ENCODE measurements at places on chromosomes 6 and 20.
A peak's percentile ranks its signal among the peaks of the same experiment; 100 is the strongest.

- DNase-seq: peak; percentile 95
These were observed 35.3 kb downstream of the FOXP4 start for GRCh38 chr6:41581381-41581991.

DNA sequence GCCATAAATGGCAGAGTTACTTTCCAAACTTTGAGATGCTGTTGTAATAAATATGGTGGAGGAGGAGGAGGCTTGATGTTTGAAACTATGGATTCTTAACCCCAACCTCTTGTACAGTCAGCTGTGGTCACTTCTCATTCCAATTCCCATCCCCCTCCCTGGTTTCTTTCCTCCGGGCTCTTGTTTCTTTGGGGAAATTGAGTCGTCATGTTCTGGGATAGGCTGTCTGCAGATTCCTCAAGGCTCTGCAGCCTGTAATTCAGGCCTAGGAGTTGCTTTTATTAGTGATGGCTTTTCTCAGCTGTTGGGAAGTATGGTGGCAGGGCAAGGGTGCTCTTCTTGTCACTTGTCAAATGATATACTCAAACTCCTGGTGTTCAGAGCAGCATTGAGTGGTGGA, 2.6 kb downstream of the PTK7 start:
- DNase-seq: peak; percentile 90

GRCh38 chr6:2990248-2990931, 9.3 kb upstream of the NQO2 start:
- peak; percentile 29 for DNase-seq

- peak; percentile 49 for DNase-seq
These were observed 47.2 kb downstream of the CTNNBL1 start for GRCh38 chr20:37741055-37741454.

GRCh38 chr20:6533351-6533750, 234.1 kb upstream of the BMP2 start:
- peak; percentile 7 for DNase-seq

DNA sequence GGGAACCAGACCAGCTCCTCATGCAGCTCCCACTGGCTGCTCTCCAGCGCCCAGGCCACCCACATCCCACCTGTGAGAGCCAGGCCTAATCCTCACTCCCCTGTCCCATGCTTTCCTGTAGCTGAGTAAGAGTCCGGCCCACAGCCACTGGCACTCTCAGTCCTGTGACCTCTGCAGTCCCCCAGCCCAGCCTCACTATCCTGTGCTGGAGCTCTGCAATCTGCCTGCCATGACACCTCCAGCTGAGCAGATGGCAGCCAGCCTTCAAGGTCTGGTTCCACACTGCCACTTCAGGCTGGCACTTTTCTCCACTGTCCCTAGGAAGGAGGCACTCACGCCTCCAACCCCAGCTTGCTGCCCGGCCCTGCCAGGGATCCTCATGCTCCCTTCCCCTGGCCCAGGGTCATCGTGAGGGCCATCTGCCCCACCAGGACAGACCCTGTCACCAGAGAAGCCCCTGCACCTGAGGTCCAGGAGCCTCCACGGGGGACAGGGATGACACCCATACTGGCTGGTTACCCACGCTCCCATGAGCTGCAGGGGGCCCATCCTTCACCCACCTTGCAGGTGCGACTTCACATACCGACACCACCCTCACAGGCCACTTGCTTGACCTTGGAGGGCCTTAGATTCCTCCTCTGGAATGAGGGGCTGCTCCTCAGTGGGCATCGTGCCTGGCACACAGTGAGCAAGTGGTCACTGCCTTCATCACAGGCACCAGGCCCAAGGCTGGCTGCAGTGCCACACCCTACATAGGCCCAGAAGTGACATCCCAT, 100.1 kb downstream of the ASXL1 start:
- no peak for DNase-seq

GRCh38 chr20:9928281-9928737, 89.4 kb upstream of the PAK5 start:
- no peak for DNase-seq

DNA sequence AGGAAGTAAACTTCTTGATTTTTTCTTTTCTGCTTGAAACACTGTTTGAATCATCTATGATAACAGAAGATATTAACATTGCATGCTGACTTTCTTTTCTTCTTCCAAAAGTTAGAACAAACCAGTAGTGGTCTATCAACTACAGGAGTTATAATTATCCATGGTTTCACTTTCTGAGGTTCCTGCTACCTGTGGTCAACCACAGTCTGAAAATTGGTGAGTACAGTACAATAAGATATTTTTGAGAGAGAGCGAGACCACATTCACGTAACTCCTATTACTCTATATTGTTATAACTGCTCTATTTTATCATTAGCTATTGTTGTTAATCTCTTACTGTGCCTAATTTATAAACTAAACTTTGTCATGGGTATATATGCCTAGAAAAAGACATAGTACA, 86.1 kb downstream of the MAP7 start:
- no peak for DNase-seq

- DNase-seq: no peak
These were observed 245.9 kb upstream of the HSF2 start for GRCh38 chr6:122153557-122153956.

- no peak for DNase-seq
These were observed 148.2 kb downstream of the OPRM1 start for GRCh38 chr6:154187203-154187602.

- peak; percentile 35 for DNase-seq
These were observed 77.9 kb upstream of the BMP5 start for GRCh38 chr6:55953335-55953734.

DNA sequence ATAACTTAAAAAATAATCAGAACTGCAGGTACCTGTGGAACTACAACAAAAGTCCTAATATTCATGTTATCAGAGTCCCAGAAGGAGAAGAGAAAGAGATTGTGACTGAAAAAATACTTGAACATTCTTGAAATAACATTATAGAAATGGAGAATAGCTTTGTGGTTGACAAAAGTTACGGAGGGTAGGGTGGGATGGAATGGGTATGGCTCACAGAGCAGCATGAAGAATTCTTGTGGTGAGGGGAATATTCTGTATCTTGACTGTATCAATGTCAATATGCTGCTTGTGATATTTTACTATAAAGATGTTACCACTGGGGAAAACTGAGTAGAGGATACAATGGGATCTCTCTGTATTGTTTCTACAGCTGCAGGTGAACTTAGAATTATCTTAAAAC, 122.5 kb downstream of the DST start:
- DNase-seq: peak; percentile 59

DNA sequence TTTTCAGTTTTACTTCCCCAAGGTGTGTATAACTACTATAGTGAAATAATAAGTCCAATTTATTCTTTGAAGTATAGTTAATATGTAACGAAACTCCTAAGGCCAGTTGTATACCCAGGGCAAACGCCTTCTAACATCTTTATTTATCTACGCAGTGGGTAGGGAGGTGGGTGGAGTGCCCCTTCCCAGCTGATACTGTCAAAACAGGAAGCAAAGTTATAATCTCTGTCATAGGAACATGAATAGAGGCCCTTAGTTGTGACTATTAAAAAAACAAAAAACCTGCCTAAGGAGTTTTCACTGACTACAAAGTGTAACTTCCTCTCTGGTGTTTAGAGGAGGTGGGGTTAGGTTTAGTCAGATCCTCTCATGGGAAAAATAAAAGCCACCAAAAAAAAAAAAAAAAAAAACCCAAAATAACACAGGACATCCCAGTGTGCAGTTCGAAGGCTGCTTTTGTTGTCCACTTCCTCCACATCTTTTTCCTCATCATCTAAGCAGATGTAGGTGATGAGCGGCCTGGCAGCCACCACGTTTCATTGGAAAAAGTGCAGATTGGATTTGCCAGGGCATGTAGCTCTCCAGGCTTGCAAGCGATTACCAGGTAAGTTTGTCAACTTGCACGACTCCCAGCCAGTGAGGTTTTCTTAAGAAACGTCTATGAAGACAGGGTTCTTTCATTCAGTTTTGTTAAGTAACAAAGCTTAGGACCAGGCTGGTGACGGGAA, 58.7 kb downstream of the UTRN start:
- DNase-seq: no peak

DNA sequence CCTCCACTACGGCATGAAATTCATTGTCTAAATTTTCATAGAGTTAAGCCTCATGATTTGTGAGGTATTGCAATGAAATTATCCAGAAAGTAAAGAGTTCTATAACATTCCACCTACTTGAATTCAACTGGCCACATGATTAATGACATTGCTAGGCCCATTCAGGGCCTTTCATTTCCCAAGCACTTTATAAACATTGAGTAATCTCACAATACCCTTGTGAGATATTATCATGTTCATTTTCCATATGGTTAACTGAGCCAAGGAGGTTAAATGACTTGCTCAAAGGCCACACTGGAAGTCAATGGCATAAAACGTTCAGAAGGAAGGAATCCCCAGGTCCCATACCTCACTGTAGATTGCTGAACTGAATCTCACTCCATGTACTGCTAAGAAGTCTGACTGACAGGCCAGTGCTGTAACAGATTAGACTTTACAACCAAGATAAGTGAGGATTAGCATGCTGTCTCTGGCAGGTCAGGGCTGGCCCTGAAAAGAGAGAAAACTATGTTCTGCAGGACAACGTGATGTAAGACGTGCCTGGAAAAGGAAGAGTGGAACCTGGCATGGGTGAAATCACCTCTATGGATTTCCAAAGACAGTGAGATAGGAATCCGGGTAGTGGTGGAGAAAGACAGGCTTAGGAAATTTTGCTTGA, 75.9 kb upstream of the SPACA1 start:
- no peak for DNase-seq

DNA sequence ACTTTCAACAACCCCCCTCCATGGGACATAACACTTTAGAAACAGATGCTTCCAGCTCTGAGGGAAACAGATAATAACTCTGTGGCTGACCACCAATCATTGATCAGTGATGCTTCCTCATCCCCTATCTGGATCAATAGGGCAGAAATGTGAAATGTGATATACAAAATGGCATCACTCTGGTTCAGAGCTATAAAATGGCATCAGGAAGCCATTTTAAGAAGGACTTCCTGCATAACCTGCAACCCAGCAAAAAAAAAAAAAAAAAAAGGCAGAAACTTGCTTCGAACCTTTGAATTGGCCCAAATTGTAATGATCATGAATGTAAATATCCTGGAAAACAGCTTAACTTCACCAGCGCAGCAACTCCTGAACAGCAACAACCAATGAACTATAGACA, 48.0 kb upstream of the RNGTT start:
- DNase-seq: no peak

- no peak for DNase-seq
These were observed 2.6 kb downstream of the DSE start for GRCh38 chr6:116373300-116373699.

- no peak for DNase-seq
These were observed 213.1 kb downstream of the RNF144B start for GRCh38 chr6:18600255-18600654.

GRCh38 chr6:156391061-156391672, 386.0 kb upstream of the ARID1B start:
- no peak for DNase-seq

- peak; percentile 28 for DNase-seq
These were observed 77.5 kb downstream of the CDH22 start for GRCh38 chr20:46230801-46231282.

- DNase-seq: no peak
These were observed 173.3 kb upstream of the RSPO3 start for GRCh38 chr6:126945150-126945685.

GRCh38 chr6:70221025-70221714, 81.7 kb downstream of the COL9A1 start:
- DNase-seq: peak; percentile 30

GRCh38 chr6:42692137-42692911, 30.1 kb downstream of the PRPH2 start:
- DNase-seq: peak; percentile 40

GRCh38 chr6:25354078-25354932, 75.1 kb downstream of the CARMIL1 start:
- peak; percentile 70 for DNase-seq

- DNase-seq: no peak
These were observed 182.0 kb upstream of the CST7 start for GRCh38 chr20:24766826-24767622.

DNA sequence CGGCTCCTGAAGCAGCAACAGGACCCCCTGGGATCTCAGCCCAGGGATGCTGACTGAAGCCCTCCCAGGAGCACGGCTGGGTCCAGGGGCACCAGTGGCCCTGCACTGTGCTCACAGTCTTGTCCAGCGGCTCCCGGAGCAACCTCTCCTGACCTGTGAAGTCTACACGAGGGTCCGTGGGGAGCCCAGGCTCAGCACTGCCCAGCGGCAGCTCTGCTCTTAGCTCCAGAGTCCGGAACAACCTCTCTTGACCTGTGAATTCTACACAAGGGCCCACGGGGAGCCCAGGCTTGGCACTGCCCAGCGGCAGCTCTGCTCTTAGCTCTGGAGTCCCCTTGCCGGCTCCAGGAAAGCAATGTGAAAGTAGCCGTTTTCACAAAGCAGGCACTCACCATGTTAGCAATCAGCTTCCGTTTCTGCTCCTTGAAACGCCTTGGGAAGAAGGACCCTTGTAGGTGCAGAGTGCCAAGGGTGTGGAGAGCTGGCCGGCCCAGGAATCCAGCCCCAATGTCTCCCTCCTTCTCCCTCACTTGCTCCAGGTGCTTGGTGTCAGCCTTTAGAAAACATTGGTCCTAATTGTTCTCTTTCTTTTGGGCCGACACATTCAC, 310.9 kb downstream of the CDH4 start:
- DNase-seq: no peak

- peak; percentile 55 for DNase-seq
These were observed 111.2 kb upstream of the MMS22L start for GRCh38 chr6:97394160-97394748.

GRCh38 chr6:105867277-105867676, 218.9 kb upstream of the PRDM1 start:
- DNase-seq: no peak

GRCh38 chr20:41268402-41268801, 49.1 kb downstream of the ZHX3 start:
- DNase-seq: no peak

DNA sequence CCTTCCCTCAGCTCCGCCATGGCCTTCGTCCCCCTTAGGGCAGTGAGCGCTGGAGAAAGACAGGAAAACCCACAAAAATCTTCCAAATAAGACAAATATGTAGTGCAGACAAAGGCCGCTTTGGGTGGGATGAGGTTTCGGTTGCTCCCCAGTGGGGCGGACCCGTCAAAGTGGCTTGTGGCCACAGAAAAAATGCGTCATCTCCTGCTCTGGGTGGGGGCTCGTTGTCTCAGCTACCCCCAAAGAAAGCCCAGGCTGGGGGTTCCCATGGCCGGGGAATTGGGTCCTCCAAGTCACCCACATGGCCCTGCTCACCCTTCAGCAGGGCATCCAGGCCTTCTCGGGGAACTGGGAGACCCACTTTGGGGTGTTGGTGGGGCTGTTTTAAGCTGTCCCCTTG, 21.9 kb upstream of the SCUBE3 start:
- DNase-seq: peak; percentile 65

DNA sequence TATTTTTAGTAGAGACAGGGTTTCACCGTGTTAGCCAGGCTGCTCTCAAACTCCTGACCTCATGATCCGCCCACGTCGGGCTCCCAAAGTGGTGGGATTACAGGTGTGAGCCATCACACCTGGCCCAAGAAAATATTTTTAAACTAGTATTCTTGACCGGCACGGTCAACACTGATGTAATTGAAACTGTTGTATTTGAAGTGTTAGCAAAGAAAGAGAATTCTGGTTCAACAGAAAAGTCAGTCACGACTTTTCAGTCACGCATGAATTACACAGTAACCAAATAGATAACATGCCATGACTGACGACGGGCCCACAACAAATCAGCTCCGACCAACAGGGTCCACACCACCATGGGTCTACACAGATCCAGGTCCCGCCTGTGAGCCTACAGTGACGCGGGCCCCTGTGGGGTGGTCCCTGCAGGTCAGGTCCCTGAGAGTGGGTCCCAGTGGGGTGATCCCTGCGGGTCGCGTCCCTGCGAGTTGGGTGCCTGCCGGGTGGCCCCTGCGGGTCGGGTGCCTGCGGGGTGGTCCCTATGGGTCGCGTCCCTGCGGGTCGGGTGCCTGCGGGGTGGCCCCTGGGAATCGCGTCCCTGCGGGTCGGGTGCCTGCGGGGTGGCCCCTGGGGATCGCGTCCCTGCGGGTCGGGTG, 1.0 kb downstream of the GMEB2 start:
- peak; percentile 12 for DNase-seq
